ENCODE measurements at places on chromosomes 3 and 15.

- DNase-seq = no peak
Observed at GRCh38 chr3:79249701-79250100, 518.1 kb downstream of the ROBO1 start.

DNA sequence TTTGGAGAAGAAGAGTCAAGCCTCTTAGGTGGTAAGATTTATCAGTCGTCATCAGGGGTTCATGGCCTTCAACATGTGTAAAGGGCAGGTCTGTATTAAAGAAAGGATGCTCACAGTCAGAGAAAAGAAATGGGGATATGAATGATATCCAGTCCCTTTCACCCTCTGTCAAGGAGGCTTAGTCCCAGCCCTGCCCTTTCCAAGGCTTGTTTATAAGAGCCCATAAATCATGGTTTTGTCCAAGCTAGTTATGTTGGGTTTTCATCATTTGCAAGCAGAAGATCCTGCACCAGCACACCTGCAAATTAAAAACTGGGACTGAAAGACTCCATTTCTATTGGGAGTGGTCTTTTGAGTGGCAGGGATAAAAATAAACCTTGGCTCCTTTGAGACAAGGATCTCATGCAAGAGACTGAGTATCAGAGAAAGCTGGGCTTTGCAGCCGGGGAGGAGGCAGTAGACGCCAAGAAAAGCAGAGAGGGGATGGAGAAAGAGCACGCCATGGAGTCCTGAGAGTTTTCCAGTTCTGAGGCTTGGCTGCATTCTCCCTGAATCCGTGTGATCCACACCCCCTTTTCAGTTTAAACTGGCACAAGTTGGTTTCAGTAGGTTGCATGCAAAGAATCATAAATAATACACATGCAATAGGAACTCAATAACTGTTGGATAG is 12.6 kb upstream of the PDIA5 start:
- no peak for DNase-seq

DNA sequence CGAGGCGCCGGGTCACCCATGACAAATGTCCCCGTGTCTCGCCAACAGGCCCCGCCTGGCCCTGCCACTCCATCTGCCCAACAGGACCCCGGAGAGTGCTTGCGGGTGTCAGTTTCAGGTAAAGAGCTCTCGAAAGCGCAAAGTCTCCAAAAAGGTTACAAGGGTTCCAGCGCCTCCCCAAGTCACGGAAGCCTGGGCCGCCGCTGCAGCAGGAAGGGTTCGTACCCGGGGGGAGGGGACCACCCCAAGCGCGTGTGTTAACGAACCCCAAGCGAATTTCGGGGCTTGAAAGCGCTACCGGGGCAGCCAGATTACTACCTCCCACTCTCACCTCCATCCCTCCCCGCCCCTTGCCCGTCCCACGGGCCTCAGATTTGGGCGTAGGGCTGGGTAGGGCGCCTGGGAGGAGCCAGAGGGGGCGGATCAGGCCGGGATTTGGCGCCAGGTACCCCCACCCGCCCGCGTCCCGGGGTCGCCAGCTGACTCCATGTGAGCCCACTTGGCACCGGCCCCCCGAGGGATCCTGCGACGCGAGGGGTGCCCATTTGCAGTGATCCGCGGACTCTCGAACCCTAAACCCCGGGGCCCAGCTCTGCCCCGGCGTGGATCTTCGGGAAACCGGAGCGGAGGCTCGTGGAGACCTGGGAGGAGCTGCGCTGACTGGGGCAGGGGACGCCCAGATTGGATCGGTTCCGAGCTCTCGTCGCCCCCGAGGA is 85.9 kb downstream of the NR2F2 start:
- no peak for DNase-seq

DNA sequence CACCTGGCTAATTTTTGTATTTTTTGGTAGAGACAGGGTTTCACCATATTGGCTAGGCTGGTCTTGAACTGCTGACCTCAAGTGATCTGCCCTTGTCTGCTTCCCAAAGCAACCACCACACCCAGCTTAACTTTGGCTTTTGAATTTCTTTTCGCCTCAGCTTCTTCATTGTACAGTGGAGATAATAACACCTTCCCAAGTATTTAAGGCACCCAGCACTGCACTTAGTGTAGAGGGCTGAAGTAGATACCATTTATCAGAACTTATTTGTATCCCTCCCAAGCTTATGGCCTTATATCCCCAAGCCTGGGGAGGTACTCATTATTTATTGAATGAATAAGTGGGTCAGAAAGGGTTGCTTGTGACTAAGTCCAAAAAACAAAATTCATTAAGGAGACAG is 2.3 kb downstream of the SQOR start:
- DNase-seq = no peak

DNA sequence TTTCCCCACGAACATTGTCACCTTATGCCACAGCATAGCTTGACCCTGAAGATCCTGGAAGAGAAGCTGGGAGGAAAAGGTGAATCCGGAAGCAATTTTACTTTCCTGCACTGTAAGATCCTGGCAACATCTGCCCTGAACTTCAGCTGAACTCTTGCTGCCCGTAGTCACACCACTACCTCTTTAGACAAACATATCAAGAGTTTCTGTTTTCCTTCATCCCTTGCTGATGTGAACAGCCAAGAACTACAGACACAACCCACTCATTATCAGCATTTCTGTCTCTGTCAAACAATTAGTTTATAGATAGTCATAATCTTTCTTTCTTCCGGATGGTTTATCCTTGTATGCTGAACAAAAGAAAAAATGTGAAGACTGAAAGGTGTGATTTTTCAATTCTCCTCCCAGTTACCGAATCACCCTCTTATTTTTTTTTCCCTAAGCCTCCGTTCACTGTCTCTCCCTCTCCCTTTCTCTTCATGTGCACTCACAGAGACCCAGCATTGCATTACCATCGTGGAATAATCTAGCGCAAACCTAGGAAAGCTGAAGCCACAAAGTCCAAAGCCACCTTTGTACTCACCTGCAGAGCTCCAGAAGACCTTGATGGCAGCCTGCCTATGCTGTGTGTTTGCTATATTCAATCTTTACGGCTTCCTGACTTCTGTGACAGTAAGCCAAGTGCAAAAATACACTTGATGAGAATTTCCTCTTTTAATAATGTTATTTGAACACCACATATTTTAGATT is 229.2 kb downstream of the CDIN1 start:
- no peak for DNase-seq

DNA sequence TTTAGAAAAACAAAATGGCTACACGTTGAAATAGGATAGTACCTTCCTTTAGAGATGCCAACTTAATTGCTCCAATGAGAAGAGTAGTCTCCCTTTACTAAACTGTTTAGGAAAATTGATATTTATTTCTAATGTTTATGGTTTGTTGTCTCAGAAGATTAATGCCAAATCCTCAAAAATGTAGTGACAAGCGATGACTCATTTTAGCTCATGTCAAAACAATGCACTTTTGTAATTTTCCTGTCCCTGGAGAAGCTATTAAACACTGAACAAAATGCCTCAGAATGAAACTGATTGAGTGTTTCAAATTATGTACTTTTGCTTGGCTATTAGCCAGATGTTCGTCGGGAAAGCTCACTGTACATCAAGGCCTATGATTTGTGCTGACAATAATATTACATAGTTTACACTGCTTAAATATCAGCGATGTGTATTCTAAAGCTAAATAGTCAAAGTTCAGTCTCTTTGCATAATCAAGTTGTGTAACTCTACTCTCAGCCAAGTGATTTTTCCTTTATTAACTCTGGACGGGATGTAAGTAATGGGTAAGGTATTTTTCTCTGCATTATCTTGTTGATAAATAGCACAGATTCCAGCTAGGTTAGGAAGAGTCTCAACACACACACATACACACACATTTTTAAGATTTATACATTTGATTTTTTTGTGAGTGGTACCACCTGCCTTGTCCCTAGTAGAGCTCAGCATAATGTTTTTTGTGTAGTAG is 83.7 kb downstream of the CMSS1 start:
- no peak for DNase-seq

DNA sequence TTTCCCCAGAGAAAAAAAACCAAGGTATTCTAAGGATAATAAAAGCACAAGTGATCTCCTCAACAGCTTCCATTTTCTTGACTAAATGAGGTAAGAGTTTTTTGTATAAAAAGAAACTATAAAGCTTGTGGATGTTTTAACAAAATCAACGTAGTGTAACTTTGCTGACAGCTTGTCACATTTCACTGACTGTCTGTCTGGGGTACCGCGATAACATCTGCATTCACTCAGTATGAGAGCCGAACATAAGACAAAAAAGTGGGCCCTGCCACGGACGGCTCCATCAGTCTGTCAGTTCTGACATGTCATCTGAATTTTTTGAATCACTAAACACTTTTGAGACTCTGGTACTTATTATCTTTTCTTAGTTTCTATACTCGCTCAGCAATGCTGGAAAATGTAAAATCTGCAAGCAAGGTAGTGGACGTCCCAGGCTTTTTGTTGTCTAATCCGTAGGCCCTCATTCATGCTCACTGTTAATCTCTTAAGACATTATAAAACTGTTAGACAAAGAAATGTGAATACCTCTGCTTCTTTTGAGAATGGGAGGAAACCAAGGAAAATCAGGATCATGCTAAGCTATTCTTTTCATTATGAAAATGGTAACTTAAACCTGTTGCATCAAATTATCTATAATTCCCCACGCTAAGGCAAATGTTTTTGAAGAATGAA is 307.1 kb downstream of the MECOM start:
- DNase-seq = no peak

GRCh38 chr3:13026534-13026933 is 46.7 kb downstream of the IQSEC1 start:
- DNase-seq = no peak

GRCh38 chr3:149314807-149315578 is 18.4 kb downstream of the TM4SF18 start:
- DNase-seq = no peak

DNA sequence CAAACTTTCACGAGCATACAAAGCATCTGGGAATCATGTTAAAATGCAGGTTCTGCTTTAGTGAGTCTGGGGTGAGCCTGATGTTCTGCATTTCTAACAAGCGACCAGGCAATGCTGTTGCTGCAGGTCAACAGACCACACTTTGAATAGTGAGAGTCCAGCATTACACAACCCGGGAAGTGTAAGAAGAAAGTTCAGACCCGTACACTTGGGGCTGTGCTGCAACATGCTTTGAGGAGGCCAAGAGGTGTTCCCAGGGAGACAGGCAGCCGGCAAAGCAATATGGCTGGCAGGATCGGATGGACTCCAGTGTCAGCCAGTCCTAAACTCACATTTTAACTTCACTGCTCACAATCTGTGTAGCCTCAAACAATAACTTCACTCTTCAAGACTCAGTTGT is 134.2 kb downstream of the LIPC start:
- DNase-seq = no peak

- no peak for DNase-seq
Observed at GRCh38 chr3:98977520-98977919, 76.0 kb upstream of the DCBLD2 start.

DNA sequence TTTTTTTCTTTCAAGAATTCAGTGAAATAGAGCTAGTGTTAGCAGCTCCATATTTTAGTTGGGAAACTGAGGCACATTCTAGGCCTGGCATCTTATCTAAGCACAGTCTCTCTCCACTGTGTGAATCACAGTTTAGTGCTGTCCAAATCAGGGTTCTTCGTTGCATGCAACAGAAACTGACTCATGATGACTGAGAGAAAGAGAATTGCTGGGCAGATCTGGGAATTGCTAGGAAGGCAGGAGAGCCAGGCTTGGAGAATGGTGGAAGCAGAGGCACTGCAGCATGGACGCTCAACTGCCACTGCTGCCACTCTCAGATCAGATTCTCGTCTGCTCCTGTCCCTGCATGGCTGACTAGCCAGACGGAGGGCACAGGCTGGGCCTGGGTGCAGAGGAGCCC is 40.7 kb upstream of the CHST2 start:
- peak; percentile 3 for DNase-seq

GRCh38 chr3:128432971-128433836 is 33.5 kb downstream of the DNAJB8 start:
- no peak for DNase-seq

DNA sequence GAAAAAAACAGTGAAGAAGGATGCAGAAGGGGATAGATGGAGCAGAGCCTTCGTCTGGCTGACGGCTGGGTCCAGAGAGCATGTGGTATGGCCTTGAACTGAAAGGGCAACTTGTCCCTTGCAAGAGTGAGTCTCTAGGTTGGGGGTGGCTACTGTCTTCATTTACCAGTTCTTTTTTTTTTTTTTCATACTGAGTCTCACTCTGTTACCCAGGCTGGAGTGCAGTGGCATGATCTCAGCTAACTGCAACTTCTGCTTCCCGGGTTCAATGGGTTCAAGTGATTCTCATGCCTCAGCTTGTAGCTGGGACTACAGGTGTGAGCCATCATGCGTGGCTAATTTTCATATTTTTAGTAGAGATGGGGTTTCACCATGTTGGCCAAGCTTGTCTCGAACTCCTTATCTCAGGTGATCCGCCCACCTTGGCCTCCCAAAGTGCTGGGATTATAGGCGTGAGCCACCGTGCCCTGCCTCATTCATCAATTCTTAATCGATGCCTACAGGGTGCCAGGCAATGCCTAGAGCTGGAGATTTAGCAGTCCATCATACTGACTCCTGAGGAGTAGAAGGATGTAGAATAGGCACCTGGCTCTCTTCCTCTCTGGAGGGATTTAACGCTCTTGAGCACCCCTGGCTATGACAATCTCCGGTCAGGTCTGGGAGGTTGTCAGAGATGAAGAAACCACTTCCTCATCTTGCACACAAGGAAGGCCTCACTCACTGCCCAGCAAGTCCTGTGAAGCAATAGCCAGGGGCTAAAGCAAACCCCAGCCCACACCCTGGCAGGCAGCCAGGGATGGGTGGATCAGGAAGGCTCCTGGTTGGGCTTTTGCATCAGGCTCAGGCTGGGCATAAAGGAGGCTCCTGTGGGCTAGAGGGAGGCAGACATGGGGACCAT is at the start of gene CAMP:
CAMP (plus strand) TSS at position 880 of the 898 bp plus-strand sequence; CDS start at position 897, 17 bp downstream.
- no peak for DNase-seq

DNA sequence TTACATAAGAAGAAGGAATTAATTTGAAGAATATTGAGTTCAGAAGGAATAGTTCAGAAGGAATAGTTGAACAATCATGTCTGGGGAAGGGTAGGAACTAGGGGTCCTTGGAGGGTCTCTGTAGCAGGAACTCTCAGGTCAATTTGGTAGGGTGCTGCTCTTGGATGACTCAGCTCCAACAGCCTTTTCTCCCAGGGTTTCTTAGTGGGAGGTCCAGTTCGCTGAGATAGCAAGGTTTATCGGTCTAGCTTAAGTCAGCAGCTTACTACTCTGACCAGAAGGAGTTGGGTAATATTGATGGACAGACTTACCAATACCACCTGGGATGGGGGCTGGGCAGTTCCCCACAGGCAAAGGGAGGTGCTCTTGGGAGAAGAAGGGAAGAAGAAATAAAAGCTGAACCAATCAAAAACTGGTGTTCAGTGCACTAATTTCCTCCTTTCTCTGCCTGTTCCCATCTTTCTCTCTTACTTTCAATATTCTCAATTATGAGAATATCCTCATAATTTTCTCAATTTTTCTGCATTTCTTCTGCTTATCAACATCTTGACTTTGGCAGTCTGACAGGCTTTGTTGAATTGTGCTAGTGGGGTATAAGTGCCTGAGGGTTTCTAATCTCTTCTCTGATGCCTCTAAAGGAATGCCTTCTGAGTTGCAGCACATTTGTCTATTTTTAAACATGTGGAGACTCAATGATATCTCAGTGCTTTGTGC is 14.4 kb upstream of the MITF start:
- no peak for DNase-seq

DNA sequence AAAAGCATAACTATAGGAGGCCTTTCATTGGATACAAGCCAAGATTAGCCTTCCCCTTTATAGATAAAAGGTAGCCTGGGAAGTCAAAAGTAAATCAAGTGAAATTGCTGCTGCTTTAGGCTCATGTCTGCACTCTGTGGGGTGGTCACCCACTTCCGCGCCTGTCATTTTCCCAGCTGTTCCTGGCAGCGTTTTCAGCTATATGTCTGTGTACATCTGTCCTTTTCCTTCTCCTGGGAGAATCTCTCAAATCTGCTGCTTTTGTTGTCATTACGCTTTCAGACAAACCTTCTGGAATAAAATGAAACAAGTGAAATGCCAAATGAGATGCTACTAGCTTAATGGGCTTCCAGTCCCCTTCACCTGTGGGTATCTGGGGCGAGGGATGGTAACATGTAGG is 211.8 kb downstream of the MCTP2 start:
- no peak for DNase-seq
